ENCODE measurements at places on chromosomes 13 and 19. TPM values are rescaled to one million over a fixed set of nuclear protein-coding genes. Genes with fewer than 3 reads are reported as not detected.

KLK12 gene
- not detected for total RNA-seq

PODNL1 gene
- 0.09 TPM for total RNA-seq

PCDH17 gene
- total RNA-seq, result 2.6 TPM

PROSER1 gene
- total RNA-seq, result 12.0 TPM
